ENCODE measurements at places on chromosomes 1 and 21.
A peak's percentile ranks its signal among the peaks of the same experiment; 100 is the strongest.

- DNase-seq: no peak
These were observed 17.2 kb upstream of the BEND5 start for GRCh38 chr1:48793863-48794262.

DNA sequence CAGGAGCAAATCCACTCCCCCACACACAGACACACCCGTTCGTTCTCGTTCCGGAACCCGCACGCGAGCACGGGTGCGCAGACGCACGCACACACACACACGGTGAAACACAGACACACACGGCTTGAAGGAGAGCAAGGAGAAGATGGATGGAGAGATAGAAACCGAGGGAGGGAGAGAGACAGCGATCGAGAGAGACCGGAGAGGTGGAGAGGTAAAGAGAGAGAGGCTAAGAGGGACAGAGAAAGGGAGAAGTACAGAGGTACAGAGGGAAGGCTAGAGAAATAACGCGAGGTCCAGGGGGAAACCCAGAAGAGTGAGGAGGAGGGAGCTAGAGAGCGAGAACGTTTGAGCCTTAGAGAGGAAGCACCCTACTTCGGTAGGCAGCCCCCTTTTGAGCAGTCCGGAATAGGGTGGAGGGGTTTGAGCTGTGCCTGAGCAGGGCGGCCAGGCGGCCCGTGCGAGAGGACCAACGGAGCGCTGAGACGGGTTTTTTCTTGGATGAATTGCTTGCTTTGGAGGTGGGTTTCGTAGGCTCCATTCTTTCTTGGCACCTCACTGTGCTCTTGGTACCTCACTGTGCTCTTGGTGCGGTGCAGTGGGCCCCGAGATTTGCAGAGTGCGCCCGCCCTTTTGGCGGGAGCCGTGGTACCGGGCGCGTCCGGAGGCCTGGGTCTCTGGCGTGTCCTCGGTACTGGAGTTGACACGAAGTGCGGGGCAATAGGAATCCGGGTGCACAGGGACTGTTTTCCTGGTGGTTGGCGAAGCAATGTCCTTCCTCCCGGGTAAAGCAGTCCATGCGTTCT is 88.4 kb upstream of the RHOU start:
- peak; percentile 77 for DNase-seq

DNA sequence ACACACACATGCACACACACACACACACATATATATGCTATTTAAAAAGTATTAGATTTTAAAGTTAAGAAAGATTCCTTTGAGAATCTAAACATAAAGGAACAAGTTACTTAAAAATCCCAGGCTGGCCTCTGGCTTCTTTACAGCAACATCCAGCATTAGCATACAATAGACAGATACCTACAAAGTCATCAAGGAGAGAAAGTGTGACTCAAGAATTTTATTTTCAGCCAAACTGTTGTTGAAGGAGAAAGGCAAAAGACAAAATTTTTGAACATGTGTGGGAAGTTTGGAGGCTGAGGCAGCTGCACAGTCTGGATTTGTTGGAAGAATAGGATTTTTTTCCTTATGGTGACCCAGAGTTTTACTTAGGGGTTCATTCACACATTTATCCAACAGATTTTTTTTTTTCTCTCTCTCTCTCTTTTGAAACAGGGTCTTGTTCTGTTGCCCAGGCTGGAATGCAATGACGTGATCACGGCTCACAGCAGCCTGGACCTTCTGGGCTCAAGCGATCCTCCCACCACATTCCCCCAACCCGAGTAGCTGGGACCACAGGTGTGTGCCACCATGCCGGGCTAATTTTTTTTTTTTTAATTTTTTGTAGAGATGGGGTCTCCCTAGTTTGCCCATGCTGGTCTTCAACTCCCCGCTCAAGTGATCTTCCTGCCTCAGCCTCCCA is 24.0 kb upstream of the SPOCD1 start:
- no peak for DNase-seq

DNA sequence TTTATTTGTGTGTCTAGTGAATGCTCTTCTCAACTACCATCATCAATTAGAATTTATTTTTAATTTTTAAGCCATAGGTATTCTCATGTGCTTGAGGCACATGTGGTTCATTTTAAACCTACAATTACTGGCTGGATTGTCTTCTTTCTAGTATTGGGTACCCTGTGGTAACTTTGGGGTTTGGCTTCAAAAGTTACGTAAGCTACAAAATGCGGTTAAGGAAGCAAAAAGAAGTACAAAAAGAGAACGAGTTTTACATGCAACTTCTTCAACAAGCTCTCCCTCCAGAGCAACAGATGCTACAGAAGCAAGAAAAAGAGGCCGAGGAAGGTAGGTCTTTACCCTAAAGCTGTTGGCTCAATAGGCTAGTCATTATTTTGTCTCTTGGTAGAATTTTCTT is 25.8 kb downstream of the MACO1 start:
- no peak for DNase-seq

DNA sequence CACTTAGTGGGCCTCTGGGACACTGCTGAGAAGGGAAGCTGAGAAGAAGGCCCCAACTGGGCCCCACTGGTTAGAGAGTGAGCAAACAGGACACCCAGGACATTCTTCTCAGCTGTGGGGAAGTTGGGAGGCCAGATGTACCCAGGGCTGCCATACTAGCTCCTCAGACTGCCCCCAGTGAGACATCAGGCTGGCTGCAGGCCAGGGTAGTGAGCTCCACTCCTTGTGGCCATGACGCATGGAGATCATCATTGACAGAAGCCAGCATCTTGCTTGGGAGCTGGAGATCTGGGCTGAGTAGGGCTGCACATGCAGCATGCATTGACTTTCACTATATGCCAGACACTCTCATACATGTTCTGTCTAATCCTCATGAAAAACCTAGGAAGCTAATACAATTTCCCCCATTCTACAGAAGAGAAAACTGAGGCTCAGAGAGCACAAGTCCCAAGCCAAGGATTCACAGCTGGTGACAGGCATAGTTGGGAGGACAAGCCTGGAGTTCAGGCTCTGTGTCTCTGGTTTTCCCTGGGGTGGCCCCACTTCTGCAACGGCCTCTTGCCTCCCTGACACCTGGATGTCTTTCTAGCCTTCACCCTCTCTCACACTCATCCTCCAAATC is 24.1 kb upstream of the MYCL start:
- no peak for DNase-seq

DNA sequence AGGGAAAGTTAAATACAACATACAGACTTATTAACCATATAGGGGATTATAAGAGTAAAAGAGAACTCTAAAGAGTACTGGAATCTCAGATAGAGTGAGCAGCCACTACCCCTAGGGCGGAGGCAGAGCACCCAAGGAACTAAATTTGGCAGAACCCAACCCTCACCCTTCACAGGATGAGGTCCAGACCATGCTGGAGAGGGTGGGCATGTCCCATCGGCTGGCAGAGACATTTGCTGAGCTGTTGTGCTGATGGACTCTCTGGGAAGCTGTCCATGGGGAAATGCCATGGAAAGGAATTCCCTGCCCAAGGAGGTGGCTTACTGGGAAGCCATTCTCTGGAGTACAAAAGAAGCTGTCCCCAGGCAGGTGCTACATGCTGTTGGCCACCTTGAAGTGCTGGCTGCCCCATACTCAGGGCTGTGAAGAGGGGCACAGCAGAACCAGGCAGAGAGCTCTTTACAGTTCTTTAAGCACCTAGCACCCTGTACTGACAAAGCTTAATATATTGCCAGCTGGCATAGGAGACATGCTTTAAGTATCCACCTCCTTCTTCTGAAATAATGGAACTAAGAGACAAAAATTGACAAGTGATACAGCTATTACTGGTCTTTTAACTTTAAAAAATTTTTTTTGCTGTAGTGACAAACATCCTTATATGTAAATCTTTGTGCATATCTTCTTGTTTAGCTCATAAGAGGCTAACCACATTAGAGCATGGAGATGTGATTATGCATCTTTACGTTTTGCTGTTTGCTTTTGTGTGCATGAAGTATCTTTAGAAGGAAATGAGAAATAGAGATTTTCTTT is 29.6 kb downstream of the TSNAX start:
- no peak for DNase-seq

GRCh38 chr1:33221385-33221758 is 34.9 kb upstream of the ZNF362 start:
- no peak for DNase-seq

DNA sequence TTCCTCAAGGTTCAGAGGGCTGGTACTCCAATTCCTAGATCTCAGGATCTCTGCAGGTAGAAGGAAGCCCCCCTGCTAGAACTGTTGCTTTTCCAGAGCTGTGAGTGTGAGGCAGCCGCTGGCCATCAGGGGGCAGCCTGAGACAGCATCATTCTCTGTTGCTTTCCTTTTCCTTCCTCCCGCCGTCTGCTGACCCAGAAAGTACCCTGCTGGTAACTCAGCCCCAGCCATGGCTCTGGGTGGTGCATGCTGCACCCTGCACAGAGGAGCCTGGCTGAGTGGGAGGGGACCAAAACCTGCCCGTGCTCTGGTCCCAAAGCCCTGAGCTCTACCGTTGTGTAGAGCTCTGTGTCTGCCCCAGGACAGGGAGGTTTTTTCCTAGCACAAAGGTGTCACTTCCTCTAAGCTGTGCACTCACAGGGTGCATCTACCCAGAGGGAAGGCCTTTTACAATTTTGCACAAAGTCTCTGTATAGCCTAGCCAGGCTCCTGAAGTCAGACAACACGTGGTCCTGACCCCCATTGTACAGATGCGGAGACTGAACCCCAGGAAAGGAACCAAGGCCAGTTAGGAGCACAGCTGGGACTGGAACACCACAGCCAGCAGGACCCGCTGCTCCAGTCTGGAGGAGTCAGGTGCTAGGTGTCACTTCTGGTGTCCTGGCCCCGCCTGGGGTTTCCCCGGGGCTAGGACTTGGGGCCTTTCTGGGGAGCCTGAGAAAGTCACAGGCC is 5.6 kb upstream of the FAM131C start:
- DNase-seq: peak; percentile 60

DNA sequence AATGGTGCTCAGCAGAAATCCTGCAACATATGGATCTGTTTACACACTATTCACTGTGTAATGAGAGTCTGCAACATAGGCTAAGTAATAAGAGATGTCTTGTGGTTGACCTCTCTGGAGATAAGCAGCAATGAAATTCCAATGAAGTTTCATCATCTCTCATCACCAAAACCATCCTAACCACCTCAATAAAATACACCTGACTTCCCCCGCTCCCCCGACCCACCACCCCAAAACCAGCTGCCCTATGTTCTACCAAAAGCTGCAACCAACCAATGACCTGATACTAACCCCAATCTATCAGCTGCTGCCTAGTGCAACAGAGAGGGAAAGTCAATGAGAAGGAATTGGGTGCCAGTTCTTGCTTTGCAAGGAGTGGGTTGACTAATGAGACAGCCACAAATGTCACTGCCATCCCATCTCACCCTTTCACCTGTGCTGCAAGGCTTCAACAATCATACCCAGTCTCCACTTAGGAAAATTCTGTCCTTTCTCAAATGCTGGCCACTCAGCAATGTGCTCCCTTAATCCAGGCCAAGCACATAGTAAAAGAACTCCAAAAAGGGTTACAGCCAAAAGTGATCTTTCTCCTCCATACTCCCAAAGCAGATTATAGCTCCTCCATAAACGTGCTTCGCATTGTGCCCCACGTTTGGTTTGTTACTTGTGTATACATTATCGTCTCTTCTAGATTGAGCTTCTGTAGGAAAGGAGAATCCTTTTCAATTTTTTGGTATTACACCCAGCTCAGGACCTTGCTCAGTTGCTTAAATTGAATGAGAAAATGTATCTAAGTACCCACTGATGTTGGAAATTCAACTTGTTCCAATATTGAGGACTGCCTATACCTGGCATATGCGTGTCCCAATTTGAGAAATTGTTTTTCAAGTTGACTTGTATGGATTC is 29.0 kb downstream of the MRPL39 start:
- DNase-seq: no peak

- DNase-seq: peak; percentile 38
These were observed 34.7 kb upstream of the SCCPDH start for GRCh38 chr1:246689409-246690008.
